Stimulated activated CD4-positive, alpha-beta T cell treated with anti-CD3 and anti-CD28 coated beads, Interleukin-1b, Interleukin-23, amount 100 ng/mL, for 24 hours (primary cell): ENCODE measurements at places on chromosomes 2 and 18.

- no peak for DNase-seq
Observed at GRCh38 chr2:203790134-203790852, 77.3 kb upstream of the CTLA4 start.

DNA sequence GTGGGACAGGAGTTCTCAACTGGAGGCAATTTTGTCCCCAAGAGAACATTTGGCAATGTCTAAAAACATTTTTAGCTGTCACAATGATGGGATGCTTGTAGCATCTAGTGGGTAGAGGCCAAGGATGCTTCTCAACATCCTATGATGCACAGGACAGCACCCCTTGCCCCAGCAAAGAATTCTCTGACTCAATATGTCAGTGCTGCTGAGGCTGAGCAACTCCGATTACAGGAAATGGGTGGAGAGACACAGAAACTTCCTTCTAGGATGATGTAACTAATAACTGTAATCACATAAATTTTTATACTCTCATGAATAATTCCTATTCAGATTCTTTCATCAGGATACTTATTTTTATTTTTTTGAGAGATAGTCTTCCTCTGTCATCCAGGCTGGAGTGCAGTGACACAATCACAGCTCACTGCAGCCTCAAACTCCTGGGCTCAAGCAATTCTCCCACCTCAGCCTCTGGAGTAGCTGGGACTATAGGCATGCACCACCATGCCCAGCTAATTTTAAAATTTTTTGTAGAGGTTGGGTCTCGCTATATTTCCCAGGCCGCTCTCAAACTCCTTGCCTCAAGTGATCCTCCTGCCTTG is 120.3 kb upstream of the ACAA2 start:
- no peak for DNase-seq

- DNase-seq: no peak
Observed at GRCh38 chr2:31003749-31004148, 134.5 kb downstream of the GALNT14 start.

- DNase-seq: no peak
Observed at GRCh38 chr18:64097497-64097896, 51.4 kb downstream of the LINC00305 start.

GRCh38 chr2:17643031-17643615 is 102.6 kb downstream of the VSNL1 start:
- no peak for DNase-seq

DNA sequence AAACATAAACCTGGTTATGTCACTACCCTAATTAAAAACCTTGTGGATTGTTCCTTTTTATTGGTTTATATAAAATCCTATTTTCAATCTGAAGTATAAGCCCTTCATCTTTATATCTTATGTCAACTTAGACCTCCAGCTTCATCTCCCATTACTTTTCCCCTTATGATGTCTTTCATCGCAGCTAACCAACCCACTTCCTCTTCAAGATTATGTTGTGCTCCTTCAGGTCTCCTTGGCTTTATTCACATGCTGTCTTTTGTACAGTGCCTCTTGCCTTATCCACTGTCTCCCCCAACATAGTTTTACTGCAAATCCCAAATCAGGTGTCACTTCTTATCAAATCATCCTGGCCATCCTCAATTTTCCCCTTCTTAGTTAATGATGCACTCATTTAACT is 25.9 kb downstream of the MBD5 start:
- no peak for DNase-seq

DNA sequence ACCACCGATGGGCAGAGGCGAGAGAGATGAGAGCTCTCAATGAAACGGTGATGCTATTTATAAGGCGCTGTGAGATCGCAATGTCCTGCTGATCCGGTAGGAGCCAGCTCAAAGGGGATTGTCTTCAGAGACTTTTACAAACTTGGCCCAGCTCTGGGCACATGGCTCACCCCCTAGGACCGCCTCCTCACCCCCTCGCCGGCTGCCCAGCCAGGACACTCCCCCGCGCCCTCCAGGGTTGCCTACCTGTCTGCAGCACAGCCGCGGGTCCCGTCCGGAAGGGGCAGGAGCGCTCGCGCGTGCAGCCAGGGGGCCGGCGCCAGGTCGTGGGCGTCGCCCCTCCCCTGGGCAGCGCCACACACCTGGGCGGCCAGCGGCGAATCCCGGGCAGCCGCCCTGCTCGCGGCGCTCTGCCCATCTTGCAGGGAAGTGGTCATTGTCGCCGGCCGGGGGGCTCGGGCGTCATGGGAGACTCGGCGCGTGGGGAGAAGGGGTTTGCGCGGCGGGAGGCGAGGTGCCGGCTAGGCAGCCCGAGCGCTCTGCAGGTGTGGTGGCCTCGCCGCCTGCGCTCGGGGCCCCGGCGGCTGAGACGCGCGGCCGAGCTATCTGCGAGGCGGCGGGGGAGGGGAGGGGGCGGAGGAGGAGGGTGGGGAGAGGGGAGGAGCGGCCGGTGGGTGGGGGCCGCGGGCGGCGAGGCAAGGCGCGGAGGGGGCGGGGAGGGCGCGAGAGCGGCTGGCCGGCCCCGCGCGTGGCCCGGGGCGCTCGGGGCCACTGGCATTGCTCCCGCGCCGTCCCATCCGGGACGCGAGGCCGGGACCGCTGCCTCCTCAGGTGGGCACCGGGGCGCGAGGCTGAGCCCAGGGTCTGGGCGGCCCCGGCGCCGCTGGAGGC is at the start of gene GRB14:
Gene GRB14, minus strand, starts transcription at position 610 of the 891 bp plus-strand sequence. Its CDS starts 173 bp downstream, at position 437.
- DNase-seq: no peak

GRCh38 chr2:223054193-223054781 is 2.3 kb downstream of the KCNE4 start:
- DNase-seq: no peak

GRCh38 chr18:51753365-51754057 is 556.0 kb upstream of the MEX3C start:
- DNase-seq: no peak

GRCh38 chr18:9096007-9096371 is 6.5 kb upstream of the NDUFV2 start:
- DNase-seq: no peak

GRCh38 chr2:159201360-159202063 is 85.0 kb downstream of the WDSUB1 start:
- no peak for DNase-seq

GRCh38 chr2:156540706-156541105 is 104.5 kb downstream of the GPD2 start:
- no peak for DNase-seq

DNA sequence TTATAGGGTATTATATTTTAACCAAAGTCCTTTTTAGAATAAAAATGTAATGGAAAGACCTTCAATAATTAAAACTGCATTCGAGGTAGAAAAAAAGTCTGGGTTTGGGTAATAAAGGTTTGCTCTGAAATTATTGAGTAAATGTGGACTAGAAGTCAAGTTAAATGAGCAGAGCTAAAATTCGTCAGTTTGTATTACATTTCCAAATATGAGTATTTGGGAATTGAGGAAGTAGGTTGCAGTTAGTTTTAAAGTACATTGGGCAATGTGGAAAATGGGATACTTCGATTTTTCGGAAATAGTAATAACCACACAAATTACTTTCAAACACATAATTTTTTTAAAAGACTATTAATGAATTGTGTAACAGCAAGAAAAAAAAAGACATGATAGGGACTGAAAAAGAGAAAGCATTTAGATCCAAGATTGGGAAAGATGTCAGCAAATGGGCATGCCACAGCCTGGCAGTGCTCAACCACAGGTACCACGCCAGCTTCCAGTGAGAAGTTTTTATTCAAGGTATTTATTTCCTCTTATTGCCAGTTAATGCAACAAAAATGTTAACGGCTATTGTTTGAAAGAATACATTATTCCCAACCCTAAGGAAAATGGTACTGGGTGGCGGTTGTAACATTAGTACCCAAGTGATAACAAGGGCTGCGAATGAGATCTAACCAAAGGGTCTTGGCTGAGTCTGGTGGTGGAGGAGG is 50.0 kb downstream of the TTC39C start:
- DNase-seq: no peak

DNA sequence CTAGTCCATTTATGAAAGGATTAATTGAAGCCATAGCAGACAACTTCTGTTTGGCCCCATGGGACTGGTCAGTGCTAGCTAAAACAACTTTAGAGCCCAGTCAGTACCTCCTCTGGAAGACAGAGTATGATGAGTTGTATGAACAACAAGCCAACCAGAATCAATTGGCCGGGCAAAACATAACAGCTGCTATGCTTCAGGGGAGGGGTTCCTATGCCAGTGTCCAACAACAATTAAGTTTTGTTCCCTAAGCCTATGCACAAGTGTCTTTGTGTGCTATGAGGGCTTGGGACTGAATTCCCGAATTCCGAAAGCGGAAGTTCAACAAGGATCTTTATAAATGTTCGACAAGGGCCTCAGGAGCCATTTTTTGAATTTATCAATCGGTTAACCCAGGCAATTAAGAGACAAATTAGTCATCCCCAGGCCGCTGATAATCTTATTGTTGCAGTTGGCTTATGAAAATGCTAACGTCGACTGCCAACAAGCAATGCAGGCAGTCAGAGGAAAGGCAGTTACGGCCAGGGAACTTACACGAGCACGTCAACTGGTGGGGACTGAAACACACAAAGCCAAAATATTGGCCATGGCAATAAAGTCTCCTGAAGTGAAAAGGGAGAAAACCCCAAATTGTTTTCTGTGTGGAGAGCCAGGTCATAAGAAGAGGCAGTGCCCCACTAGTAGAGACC is 57.9 kb downstream of the ZNF638 start:
- DNase-seq: no peak

DNA sequence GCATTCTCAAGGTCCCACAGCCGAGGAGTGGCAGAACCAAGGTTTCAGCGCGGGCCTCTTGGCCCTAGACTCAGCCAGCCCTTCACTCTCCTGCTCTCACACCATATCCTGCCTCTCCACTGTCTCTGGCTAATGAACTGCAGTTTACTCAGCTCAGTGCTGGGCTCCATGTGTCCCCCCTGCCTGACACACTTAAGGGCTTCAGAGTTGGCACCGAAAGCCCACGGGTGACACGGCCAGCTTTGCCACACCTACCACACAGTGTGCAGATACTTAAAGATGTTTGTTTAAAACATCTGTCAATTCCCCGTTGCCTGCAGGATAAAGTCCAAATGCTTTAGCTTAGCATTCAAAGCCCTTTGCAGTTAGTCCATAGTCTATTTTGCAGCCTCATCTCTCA is 241.2 kb downstream of the SEPTIN10 start:
- no peak for DNase-seq

DNA sequence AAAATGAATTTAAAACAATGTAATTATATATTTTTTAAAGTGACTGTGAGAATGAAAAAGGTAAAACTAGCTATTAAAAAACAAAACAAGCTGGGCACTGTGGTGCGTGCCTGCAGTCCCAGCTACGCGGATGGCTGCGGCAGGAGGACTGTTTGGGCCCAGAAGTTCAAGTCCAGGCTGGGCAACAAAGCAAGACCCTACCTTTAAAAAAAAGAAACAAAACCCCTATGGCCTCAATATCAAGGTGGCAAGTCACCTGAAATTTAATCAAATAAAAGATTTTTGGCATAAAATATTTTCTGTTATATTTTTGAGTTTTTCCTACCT is 46.9 kb upstream of the STRN start:
- DNase-seq: no peak

GRCh38 chr2:216352653-216353270 is 19.5 kb downstream of the MARCHF4 start:
- DNase-seq: no peak

DNA sequence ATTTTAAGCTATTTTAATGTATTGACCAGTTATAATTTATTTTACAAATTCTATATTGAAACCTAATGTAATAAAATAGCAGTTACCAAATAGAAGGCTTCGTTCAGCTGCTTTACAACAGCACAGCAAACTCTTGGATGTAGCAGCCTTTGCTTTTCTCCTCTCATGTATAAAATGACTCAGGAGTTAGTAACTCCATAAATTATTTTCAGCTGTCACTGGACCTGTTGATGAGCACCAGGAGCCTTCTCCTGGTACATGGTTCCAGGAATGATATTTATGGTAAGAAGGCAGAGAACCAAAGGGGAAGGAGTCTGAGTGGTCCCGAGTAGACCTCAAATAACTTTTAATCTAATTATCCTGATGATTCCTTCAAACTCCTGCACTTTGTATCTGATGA is 256.4 kb upstream of the NETO1 start:
- no peak for DNase-seq

DNA sequence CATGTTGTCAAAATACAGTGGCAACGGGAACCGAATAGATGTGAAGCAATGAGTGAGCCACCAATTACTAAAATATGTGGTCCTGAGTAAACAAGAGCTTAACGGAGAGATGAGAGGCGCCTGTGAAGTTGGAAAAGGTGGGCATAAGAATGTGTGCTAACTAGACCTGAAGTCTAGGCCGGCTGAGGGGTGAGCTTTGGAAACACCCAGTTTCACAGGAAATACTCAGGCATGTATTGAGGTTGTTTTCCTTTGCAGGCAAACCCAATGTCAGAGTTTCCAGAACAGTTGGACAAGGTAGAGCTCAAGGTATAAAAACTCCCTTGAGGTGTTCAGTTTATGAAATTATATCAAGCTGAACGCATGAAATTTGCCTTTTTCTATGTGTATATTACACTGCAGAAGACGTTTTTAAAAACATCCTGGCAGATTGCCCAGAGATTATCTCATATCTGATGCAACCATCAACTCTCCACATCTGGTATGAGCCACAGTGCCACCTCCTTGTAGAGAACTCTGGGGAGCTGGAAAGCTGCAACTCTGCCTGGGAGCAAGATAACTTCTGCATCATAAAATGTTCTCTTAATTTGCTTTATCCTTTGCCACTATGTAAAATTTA is 3.9 kb upstream of the WDSUB1 start:
- DNase-seq: no peak

- no peak for DNase-seq
Observed at GRCh38 chr2:211033765-211034164, 477.4 kb downstream of the CPS1 start.

DNA sequence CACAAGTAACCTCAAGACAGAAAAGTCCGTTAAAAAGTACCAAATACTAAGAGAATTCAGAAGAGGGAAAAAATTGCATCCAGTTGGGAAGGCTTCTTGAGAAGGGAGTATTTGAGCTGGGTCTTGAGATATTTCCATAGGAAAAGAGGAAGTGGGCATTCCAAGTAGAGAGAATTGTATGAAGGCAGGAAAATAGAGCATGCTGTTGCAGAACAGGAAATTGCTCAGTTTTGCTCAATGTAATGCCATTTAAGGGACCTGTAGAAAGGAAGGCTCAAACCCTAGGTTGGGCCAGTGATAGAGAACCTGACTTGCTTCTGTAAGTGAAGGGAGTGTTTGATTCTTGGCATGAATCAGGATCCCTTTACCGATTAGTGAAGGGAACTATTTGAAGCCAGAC is 1.0 kb upstream of the ZC3H8 start:
- DNase-seq: no peak

- no peak for DNase-seq
Observed at GRCh38 chr2:130916438-130916705, 79.7 kb downstream of the ARHGEF4 start.

- DNase-seq: no peak
Observed at GRCh38 chr18:68215931-68216330, 499.0 kb downstream of the TMX3 start.

GRCh38 chr18:59604877-59605276 is 92.3 kb downstream of the CCBE1 start:
- DNase-seq: no peak
